ENCODE measurements at places on chromosomes 1 and 21.

DNA sequence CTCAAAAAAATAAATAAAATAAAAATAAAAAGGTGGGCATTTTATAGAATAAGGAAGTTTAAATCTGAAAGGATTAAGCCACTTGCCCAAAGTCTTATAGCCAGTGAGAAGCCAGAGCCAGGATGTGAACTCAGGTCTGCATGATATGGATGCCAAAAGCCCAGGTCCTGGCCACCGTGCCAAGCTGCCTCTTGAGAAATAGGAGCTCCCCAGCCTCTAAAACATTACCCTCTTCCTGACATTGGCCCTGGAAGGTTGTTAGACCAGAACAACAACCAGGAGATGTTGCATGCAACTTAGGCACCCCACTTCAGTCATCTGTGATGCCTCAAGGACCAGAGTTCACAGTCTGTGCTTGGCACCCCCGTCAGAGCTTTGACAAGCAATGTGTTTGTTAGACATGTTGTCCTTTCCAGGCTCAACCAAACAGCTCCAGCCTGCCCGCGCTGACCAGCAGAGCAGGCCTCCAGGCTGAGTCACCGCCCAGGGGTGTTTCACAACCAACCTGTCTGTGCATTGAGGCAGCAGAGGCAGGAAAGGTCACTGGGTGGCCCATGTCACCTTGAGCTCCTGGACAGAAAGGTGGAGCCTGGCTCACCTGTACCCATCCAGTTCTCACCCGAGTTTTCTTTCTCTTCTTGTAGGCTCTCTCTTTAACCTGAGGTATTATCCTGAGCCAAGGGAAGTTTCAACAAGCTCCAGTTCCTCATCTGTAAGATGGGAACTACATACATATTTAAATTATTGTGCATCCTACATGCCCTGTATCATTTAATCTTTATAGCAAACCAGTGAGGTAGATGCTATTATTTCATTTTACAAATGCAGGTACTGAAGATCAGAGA lies 14.9 kb upstream of the MED18 start:
- no peak overlapping the region for H3K4me3 ChIP-seq
- H3K27me3 ChIP-seq = no peaks in the 10 kb centered on the region
- H3K36me3 ChIP-seq = no peaks in the 10 kb centered on the region
- DNase-seq = no peak
- H3K27ac ChIP-seq = no peak overlapping the region
- no peaks in the 10 kb centered on the region for H3K4me1 ChIP-seq

GRCh38 chr1:39795651-39796050 lies 7.0 kb upstream of the BMP8B start:
- no peaks in the 10 kb centered on the region for H3K27me3 ChIP-seq
- DNase-seq = no peak
- H3K27ac ChIP-seq = no peak overlapping the region
- H3K4me1 ChIP-seq = no peaks in the 10 kb centered on the region
- H3K36me3 ChIP-seq = no peaks in the 10 kb centered on the region
- no peak overlapping the region for H3K4me3 ChIP-seq

DNA sequence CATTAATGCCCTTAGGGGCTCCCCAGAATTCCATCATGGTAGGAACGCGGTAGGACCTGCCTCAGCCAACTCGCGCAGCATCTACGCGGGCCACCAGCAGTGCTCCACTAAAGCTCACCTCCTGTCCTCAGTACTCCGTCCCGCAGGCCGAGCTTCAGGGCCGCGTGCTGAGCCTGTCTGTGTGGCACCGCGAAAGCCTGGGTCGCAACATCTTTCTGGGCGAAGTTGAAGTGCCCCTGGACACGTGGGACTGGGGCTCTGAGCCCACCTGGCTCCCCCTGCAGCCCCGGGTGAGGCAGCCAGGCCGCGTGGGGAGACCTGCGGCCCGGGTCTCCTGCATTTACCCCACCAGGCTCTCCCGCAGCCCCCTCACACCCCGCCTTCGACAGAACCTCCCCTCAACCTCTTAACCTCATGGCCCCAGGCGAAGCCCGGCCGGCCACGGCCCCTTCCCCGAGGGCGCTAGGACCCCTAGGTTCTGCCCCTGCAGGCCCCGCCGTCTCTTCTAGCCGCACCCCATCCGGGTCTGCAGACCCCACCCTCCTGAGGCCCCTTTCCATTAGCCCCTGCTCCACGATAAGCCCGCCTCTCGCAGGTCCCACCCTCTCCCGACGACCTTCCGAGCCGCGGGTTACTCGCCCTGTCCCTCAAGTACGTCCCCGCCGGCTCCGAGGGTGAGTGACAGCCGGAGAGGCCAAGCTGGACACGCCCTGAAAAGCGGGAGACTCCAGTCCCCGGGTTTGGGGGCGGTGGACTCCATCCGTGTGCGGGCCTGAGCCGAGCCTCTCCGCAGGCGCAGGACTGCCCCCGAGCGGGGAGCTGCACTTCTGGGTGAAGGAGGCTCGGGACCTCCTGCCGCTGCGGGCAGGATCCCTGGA lies 9.1 kb downstream of the SYTL1 start:
- H3K36me3 ChIP-seq = no peaks in the 10 kb centered on the region
- H3K4me1 ChIP-seq = peaks cover 4% of the 10 kb centered on the region
- H3K27me3 ChIP-seq = no peaks in the 10 kb centered on the region
- peak; percentile 94 for DNase-seq

DNA sequence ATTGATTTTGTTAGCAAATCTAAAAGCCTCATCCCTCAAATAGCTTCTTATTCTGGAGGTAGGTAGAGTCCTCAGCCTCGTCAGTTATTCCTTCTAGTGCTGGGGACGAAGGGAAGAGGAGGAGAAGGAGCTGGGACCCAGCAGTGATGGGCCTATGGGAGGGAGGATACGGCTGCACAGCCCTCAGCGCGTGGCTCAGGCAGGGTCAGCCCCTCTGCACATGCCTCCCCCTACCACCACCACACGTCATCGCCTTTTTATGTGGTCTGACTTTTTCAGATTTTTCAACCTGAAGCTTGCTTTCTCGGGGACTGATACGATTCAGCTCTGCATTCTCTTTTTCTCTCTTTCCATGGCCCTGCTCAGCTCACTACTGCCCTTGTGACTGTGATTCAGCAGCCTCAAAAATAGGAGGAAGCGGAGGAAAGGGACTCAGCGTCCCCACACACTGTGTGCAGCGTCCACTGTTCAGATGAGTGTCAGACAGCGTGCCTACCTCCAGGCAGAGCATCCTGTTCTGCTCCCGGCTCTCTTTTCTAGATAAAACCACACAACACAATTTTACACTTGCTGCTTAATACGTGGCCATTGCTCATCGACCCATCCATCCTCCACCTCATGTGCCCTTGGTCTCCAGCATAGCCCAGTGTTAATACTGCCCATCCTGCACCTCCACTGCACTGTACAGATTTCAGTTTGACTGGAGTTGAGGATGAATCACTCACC lies 827 bp downstream of the OR2B11 start:
- H3K27me3 ChIP-seq = no peaks in the 10 kb centered on the region
- H3K27ac ChIP-seq = no peak overlapping the region
- no peak overlapping the region for H3K4me3 ChIP-seq
- no peak for DNase-seq
- no peaks in the 10 kb centered on the region for H3K4me1 ChIP-seq

GRCh38 chr21:42272109-42272962 lies 42.9 kb downstream of the TFF3 start:
- no peaks in the 10 kb centered on the region for H3K4me1 ChIP-seq
- DNase-seq = no peak
- no peak overlapping the region for H3K4me3 ChIP-seq
- H3K27me3 ChIP-seq = no peaks in the 10 kb centered on the region
- H3K27ac ChIP-seq = no peak overlapping the region

GRCh38 chr1:87513966-87514660 lies 185.4 kb downstream of the LMO4 start:
- H3K4me3 ChIP-seq = no peak overlapping the region
- H3K27ac ChIP-seq = no peak overlapping the region
- H3K4me1 ChIP-seq = no peaks in the 10 kb centered on the region

DNA sequence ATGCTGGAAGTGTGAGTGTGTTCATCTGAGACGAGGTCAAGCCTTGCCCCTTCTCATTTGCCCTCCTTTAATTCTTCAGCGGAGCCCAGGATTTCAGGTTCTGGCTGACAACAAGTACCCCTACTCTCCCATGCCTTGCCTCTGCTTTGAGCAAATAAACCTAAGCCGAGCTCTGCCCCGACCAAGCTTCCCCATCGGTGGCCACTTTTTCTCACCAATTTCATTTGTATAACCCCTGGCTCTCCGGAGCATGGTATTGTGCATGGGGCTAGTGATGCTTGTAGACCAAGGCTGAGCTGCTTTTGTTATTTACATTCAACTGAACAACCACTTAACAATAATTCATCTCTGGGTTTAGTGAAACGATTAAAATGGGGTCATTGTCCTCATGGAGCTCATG lies 100.2 kb upstream of the RAB3GAP2 start:
- no peaks in the 10 kb centered on the region for H3K27me3 ChIP-seq
- no peak overlapping the region for H3K4me3 ChIP-seq
- no peak overlapping the region for H3K27ac ChIP-seq
- DNase-seq = no peak
- H3K36me3 ChIP-seq = no peaks in the 10 kb centered on the region

- no peaks in the 10 kb centered on the region for H3K36me3 ChIP-seq
- no peaks in the 10 kb centered on the region for H3K4me1 ChIP-seq
- no peak overlapping the region for H3K4me3 ChIP-seq
- H3K27me3 ChIP-seq = no peaks in the 10 kb centered on the region
- no peak overlapping the region for H3K27ac ChIP-seq
Measured at GRCh38 chr1:67322442-67322841, 14.8 kb downstream of the IL12RB2 start.

GRCh38 chr21:24336491-24336890 lies 1270.8 kb downstream of the MRPL39 start:
- H3K4me3 ChIP-seq = no peak overlapping the region
- H3K27me3 ChIP-seq = no peaks in the 10 kb centered on the region
- H3K4me1 ChIP-seq = no peaks in the 10 kb centered on the region
- no peak for DNase-seq
- no peak overlapping the region for H3K27ac ChIP-seq

DNA sequence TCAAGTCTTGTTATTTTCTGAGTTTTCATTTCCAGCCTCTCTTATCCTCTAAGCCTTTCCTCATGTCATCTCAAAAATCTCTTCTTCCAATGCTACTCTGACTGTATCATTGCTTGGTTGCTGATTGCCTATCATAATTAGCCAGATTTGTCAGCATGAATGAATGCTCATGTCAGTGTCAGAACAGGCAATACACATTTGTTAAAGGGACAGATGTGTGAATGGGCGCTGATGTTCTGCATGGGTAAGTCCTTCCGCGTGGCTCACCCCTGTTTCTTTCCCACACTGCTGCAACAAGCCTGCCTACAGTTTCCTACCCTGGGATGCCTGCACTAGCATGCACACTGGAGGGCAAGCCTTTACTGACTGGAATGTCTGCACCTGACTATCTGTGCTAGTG lies 100.6 kb downstream of the RHOU start:
- no peak overlapping the region for H3K4me3 ChIP-seq
- H3K36me3 ChIP-seq = no peaks in the 10 kb centered on the region
- no peaks in the 10 kb centered on the region for H3K27me3 ChIP-seq
- no peaks in the 10 kb centered on the region for H3K4me1 ChIP-seq

GRCh38 chr1:185450917-185451316 lies 133.9 kb upstream of the IVNS1ABP start:
- DNase-seq = no peak
- H3K27ac ChIP-seq = no peak overlapping the region
- H3K27me3 ChIP-seq = no peaks in the 10 kb centered on the region
- no peaks in the 10 kb centered on the region for H3K36me3 ChIP-seq
- H3K4me3 ChIP-seq = no peak overlapping the region

DNA sequence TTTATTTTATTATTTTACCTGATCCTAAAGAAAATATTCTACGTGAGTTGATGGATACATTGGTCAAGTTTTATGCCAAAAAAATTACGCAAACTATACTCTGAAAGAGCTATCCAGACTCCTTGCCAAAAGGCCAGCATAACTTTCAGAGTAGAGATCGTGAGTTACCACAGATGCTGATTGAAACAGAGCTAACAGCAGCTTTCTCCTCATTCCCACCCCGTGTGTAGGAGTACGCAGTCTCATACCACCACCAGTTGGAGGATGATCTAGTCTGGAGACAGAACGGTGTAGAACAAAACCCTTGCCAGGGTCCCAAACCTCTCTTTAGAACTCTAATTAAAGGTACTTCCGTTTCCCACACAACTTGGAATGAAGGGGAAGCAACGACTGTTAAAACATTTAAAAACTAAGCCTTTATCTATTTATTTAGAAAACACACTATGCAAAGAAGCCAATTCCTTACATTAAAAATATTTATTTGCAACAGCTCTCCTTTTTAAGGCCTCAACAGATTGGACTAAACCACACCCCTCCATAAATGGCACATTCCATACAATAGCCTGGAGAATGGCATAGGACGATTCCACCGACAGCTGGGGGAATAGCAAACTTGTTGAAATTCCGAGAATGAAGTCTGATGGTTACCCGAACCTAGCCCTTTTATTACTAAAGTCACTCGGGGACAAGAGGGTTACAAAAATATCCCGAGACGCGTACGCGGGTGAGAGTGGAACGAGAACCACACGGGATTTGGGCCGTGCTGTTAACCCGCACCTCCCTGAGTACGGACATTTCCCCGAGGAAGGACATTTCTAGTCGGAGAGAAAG lies 1.4 kb downstream of the NUCKS1 start:
- no peaks in the 10 kb centered on the region for H3K27me3 ChIP-seq
- DNase-seq = no peak
- peak overlapping the region; percentile 97 for H3K4me3 ChIP-seq
- H3K27ac ChIP-seq = no peak overlapping the region

DNA sequence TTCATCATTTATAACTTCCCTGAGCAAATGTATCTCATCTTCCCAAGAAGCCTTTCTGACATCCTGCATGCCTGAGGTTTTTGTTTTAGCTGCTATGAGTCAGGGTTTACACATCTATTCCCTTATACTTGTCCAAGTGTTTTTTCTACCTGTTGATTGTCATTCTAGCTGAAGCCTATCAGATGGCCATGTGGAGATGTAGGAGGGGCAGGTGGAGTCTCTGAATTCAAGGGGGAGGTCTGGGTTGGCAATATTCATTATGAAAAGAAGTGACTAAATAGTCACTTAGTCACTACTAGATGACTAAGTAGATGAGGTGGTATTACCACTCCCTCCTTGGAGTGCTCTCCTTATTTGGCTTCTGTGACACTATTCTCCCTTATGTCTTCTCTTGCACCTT lies 52.4 kb downstream of the XCL1 start:
- H3K27me3 ChIP-seq = no peaks in the 10 kb centered on the region
- DNase-seq = no peak
- no peak overlapping the region for H3K4me3 ChIP-seq
- no peaks in the 10 kb centered on the region for H3K36me3 ChIP-seq

Measured in iPS DF 6.9 (cell line).